ENCODE measurements at places on chromosomes 6 and 20.
A peak's percentile ranks its signal among the peaks of the same experiment; 100 is the strongest.

DNA sequence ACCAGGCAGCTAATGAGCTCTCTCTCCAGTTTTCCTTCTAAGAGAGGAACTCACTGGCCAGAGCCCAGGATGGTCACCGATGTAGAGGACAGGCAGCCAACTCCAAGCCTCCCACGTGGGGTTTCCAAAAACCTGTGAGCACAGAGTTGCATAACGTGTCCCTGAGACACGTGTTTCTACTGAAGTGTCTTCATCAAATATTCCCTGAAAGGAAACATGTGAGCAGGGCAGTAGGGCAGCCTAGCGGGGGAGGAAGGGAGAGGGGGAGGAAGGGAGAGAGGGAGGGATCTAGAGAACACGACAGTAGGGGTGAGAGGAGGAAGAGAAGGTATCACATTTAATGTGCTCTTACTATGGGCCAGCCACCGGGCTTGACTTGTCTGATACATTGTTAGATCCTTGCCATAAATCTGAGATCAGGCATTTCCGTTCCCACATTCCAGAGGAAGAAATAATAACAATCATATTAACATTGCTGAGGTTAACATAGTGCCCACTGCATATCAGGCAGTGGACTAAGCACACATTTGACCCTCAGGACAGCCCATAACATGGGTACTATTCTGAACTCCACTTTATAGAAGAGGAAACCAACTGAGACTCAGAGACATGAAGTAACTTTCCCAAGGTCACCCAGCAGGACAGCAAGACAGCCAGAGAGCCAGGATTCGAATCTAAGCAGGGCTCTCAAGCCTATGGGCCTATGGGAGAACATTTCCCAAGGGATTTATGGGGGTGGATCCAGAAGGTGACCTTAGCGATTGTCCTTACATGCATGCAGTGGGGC lies 4.5 kb upstream of the SYS1 start:
- no peak for DNase-seq

DNA sequence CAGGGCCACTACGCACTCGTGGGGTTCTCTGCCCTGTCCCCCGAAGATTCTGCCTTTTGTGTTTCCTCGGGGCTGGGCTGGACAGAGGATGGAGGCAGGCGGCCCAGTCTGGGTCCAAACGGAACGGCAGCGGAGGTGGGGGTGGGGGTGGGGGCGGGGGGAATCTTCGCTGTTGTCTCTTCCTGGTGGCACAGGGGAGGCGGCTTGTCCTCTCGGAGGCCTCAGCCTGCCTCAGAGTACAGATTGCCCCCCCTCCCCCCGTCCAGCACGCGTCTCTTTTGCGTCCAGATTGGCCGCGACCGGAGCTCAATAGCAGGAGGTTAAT lies 1.4 kb upstream of the INSM1 start:
- DNase-seq, result no peak

- DNase-seq, result no peak
These were observed 88.5 kb upstream of the PTPN1 start for GRCh38 chr20:50421356-50422340.

DNA sequence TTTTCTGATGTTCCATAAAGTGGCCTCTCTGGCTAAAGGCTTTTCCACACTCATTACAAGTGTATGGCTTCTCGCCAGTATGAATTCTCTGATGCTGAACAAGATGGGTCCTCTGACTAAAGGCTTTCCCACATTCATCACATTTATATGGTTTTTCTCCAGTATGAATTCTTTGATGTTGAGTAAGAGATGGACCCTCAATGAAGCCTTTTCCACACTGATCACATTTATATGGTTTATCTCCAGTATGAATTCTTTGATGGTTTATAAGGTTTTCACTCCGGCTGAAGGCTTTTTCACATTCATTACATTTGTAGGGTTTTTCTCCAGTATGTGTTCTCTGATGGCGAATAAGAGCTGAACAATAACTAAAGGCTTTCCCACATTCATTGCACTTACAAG lies 20.4 kb downstream of the ZNF184 start:
- DNase-seq, result no peak

DNA sequence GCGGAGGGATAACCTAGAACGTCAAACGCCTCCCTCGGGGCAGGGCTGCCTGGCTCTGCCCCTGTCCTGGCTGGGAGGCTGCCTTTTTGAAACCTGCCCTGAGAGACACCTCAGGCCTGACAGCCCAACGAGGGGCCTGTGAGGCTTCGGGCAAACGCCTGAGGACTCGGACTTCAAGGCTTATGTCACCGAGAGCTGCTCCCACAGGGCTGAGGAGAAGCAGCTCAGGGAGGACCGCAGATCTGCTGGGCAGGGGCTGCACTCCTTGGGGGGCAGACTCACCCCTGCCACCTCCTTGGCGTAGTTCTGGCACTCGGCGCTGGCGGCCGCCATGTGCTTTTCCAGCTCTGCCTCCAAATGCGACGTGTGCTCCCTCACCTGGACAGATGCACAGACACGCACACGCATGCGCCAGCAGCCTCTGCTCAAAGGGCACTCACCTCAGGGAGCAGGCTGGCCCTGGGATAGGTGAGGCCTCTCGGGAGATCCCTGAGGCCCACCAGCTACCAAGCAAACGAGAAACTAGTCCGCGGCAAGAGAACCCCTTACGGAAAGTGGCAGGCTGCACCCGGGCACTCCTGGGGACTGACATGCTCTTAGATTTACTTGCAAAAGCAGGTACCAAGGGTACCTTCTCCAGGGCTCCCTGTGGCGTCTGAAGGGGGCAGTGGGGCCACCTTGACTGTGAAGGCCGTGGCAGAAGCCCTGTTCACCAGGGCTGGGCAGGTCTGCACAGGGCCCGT lies 49.6 kb downstream of the DSTN start:
- DNase-seq, result no peak

DNA sequence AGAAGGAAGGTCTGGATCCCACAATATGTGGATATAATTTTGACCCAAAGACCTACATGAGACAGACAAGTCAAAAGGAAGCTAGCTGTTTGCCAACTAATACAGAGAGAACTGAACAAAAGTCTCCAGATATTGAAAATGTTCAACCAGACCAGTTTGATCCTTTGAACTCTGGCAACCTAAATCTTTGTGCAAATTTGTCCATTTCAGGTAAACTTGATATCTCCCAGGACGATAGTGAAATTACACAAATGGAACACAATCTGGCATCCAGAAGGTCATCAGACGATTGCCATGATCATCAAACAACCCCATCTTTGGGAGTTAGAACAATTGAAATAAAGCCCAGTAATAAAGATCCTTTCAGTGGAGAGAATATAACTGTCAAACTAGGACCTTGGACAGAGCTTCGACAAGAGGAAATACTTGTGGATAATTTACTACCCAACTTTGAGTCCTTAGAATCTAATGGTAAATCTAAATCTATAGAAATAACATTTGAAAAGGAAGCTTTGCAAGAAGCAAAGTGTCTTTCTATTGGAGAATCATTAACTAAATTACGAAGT lies 41.9 kb upstream of the SDHAF4 start:
- DNase-seq, result no peak

DNA sequence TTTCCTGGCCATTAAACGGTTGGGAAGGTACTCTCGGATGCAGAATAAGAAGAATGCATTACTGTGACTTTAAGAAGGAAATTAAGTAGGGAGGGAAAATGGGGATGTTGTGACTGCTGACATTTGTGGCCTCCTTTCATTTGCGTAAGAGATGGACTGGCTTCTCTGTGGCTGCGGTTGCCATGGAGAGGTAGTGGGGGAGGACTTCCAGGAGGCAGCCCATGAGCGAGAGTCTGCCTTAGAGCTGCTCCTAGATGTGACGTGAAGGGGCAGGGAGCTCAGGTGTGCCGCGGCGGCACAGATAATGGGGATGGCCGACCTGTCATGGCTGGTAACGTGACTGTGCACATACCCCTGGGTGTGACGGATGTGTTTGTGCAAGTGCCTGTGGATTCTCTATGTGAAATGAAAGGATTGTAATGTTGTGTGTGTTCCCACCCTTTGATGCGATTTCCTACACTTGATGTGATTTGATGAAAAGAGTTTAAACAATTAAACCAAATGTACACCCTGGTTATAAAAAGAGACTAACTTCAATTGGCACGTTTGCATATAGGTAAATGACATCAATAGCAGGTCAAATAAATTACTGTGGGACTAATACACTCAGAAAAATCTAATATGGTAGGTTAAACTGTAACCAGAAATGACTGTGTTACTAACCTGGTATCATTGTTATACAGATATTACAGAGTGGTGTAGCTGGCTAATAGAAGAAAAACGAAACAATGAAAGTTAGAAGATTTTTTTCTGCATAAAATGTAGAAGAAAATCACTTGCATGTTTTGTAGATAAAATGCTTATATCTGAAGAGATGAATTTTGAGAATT lies 48.9 kb downstream of the HIVEP1 start:
- peak; percentile 18 for DNase-seq

Measured in iPS DF 6.9 (cell line).